Motor neuron (in vitro differentiated cells): ENCODE measurements at places on chromosomes 2 and 18.

DNA sequence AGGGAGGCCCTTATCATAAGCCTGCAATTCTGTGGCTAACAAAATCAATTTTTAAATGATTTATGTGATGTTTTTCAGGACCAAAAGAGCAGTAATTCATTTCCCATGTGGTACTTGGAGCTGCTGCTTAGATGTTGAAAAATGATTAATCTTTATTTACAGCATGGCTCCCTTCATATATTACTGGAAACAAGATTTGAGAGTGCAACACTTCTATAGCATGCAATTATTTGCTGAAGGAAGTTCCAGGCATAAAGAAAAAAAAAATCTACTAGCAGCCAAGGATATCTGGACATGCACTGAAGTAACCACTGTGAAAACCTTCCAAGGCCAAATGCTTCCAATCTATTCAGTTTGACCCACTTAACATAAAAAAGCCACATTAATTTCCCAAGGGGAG, 186.3 kb downstream of the SLC8A1 start:
- peak; percentile 90 for ATAC-seq

DNA sequence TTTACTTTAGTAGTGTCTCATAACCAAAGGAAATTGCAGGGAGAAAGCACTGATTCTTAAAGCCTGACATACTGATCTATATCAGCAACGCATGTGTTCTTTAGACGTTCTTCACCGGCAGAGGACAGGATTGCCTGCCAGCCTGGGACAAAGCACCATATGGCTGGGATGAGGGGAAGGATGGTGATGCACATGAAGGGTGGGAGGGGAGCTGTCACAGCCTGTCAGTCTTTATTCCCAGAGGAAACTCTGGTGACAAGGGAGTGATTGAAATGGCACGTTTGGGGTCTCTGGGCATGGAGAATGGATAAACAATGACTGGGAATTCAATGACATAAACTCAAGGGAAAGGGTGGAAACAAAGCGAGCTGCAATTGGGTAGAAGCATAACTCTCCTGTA, 808.1 kb downstream of the DCC start:
- peak; percentile 76 for ATAC-seq

DNA sequence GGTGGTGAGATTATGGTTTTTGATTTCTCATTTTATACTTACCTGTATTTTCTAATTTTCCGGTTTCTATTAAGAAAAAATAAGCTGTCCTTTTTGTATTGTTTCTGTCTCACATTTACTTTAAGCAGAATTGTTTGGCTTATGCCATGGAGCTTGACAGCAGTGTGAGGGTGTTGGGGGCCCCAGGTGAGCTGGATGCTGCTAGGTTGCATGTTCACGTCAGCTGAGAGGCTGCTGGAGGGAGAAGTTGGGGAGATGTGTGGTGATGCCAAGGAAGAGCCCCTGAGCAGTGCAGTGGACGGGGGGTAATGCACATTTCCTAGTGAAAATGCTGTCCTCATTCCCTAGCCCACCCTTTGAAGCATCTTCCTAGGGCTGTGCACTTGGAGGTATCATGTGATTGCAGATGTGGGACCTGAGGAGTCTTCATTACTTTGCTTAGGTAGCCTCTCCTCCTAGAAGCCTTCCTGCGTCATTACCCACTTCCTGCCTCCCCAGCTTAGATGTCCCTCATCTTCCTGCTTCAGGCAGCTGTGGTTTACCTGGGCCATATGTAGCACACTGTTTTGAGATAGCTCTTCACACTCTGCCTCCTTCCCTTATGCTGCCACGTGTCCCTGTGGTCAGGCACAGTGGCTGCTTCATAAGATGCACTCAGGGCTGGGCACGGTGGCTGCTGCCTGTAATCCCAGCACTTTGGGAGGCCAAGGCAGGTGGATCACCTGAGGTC, 16.2 kb downstream of the ATG16L1 start:
- no peak for ATAC-seq

DNA sequence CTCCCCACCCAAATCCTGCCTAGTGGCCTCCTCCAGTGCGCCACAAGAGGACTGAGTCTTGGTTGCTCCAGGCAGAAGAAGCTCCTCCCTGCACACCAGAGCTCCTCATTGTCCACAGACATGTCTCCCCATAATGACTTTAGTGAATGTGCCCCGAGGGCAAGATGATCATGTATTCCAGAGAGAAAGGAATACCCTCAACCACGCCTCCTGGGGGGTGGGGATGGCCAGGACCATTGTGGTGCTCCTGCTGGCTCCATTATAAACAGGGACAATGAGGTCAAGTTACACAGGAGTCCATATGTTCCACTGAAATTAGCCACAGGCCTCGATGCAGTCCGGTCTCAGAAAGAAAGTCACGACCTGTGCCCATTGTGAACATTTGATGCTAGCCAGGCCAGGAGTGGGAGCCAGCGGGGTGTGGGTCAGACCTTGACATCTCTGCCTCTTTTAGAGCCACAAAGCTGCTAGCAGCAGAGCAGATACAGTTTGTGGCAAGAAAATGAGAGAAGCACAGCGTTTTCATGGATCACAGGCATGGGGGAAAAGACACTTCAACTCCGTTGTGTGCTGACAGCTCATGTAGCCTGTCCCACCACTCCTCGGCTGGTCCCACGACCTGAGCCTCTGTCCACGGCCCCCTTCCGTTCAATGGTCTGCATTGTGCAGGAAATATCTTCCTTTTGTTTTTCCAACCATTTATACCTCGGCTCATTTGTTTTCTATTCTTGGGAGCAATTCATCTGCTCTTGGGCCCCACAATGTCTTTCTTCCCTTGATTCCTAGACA, 70.7 kb upstream of the FZD7 start:
- ATAC-seq: no peak

DNA sequence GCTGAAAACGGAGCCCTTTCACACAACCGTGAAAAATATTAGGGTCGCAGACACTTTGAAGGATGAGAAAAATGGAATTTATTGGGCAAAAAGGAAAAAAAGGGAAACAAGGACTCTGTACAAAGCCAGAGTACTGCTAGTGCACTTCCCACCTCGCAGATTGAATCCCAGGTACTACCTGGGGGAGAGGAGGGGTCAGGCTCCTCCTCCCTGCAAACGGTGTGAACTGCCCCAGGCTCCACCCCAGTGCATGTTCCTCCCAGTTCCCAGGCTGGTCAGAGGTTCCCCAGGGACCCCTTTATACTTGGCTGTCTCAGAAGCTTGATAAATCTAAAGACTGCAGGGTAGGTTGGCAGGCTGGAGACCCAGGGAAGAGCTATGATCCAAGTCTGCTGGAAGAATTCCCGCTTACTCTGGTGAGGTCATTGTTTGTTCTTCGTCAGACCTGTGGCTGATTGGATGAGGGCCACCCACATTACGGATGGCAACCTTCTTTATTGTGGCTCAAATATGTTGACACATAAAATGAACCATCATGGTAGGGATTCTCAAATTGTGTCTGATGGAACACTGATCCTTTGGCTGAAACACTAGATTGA, 290.4 kb upstream of the POU3F3 start:
- ATAC-seq: peak; percentile 40
